ENCODE measurements at places on chromosomes 12 and 14.

DNA sequence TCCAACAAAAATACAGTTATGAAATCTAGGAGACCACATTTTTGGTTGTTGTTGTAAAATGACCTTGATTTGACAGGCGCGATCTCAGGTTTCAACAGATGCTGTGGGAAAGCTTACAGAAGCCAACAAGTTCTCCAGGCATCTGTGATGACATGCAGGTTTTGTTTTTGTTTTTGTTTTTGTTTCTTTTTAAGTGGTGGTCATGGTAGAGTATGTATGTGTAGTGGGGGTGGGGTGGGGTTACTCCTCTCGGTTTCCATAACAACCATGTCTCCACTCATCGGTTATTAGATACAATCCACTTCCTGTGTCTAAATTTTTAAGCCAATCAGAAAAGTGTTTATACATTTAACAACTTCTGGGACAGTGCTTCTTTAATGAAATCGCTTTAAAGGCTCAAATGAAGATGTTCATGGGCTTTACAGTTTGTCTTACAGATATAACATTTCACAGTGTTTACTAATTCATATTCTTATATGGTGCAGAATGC lies 199.9 kb upstream of the FOXN3 start:
- DNase-seq, result no peak

- no peak for DNase-seq
Observed at GRCh38 chr14:56338674-56339073, 220.5 kb downstream of the PELI2 start.

- no peak for DNase-seq
Observed at GRCh38 chr14:54207476-54208462, 189.0 kb upstream of the CDKN3 start.

DNA sequence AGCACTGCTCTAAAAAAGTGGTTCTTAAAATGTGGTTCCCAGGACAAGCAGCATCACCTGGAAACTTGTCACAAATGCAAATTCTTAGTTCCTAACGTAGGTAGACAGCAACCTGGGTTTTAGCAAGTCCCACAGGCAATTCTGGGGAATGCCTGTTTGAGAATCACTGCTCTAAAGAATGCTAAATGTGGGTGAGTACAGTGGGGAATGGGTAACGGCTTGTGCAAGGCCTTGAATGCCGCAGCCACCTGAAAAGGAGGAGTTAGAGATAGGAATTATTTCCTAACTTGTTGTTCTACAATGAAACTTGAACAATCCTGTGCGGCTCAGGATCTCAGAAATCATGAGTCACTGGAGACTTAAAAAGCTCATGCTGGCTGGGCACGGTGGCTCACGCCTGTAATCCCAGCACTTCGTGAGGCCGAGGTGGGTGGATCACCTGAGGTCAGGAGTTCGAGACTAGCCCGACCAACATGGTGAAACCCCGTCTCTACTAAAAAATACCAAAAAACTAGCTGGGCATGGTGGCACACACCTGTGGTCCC lies 34.9 kb downstream of the GNS start:
- DNase-seq, result no peak

DNA sequence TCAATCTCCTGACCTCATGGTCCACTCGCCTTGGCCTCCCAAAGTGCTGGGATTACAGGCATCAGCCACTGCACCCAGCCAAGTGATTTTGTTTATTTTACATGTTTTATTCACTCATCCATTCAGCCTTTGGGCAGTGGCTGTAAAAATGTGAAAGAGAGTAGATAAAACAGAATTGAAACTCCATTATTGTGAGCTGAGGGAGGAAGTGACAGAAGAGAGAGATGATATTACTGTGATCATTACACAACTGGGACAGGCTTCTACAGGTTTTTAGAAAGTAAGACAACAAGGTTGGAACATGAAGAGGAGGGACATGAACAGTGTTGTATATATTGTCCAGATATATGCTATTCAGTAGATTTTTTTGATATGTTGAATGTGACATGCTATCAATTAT lies 25.0 kb downstream of the CREBL2 start:
- DNase-seq, result no peak

GRCh38 chr14:35355981-35356841 lies 48.3 kb downstream of the NFKBIA start:
- DNase-seq, result no peak

- no peak for DNase-seq
Observed at GRCh38 chr12:130162745-130163460, 639 bp downstream of the FZD10 start.

Measured in head of caudate nucleus (tissue), 42 donors.